Activated CD4-positive, alpha-beta T cell treated with anti-CD3 and anti-CD28 coated beads, Interleukin-2, amount 10 ng/mL, durations not matched to agents 7 days and 5 days (primary cell): ENCODE measurements at places on chromosomes 4 and X. TPM values are rescaled to one million over a fixed set of nuclear protein-coding genes. Genes with fewer than 3 reads are reported as not detected.

DNA sequence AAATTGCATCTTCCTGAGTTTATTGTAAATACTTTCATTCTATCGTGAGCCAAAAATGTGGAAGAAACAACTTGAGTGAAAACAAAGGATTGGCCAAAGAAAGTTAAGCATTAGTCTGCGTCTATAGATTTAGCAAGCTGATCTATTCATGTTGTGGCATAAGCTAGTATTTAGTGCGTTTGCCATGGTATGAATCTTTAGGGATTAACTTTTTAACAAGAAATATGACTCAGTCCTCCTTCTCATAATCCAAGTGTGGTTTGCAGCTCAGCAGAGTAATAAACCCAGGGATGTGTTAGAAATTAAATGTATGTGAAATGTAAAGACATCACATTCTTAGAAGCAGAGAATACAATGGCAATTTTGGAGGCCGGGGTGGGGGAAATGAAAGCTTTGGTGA is 1110.9 kb downstream of the NLGN4X start:
- DNase-seq = no peak
- no peaks in the 10 kb centered on the region for H3K4me1 ChIP-seq
- H3K4me3 ChIP-seq = no peak overlapping the region
- no peaks in the 10 kb centered on the region for H3K27me3 ChIP-seq
- H3K27ac ChIP-seq = no peak overlapping the region

DNA sequence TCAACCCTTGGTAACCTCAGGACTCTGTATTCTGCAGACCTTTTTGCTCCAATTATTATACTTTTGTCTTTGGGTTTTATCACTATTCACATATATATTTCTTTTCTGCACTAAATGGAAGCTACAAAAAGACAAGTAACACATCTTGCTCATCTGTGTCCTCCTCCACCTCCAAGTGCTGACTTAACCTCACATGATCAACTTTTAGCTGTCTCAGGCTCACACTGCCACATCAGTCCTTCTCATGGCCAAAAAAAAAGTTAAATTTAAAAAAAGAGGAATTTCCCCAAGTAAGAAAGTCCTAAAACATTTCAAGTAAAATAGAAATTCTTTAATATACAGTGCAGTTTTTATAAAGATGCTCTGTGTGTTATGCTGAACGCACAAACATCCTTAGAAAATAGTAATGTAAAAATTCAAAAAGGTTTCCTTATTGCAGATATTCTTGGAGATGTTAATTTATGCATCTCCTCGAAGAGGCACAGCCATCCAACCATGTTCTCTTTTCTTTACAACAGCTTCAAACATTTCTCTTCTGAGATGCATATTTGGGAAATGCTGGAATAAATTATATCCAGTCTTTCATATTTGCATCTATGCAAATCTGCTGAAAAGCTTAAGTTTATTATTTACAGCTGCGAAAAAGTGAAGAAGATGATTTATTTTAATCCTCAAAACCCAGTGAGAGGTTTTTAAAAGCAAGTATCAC is 37.6 kb downstream of the ARAP2 start:
- no peaks in the 10 kb centered on the region for H3K27me3 ChIP-seq
- H3K36me3 ChIP-seq = peaks cover 53% of the 10 kb centered on the region
- H3K27ac ChIP-seq = no peak overlapping the region
- peaks cover 36% of the 10 kb centered on the region for H3K4me1 ChIP-seq
- no peak for DNase-seq

GRCh38 chr4:79241846-79242245 is 84.0 kb downstream of the NAA11 start:
- peaks cover 2% of the 10 kb centered on the region for H3K27me3 ChIP-seq
- H3K36me3 ChIP-seq = no peaks in the 10 kb centered on the region
- DNase-seq = no peak

Gene OTUD6A
- not detected for total RNA-seq

Gene ITM2A
- 148 TPM for total RNA-seq

Gene DGAT2L6
- total RNA-seq = not detected

GRCh38 chr4:128606173-128606572 is 203.3 kb upstream of the JADE1 start:
- no peak for DNase-seq
- no peaks in the 10 kb centered on the region for H3K4me1 ChIP-seq
- no peak overlapping the region for H3K4me3 ChIP-seq
- H3K36me3 ChIP-seq = no peaks in the 10 kb centered on the region
- no peaks in the 10 kb centered on the region for H3K27me3 ChIP-seq

Gene ABCG2
- 1.4 TPM for total RNA-seq

Gene KCTD8
- total RNA-seq = not detected

Gene SMPX
- total RNA-seq = not detected

GRCh38 chr4:122764071-122764820 is 31.7 kb downstream of the BBS12 start:
- no peaks in the 10 kb centered on the region for H3K36me3 ChIP-seq
- H3K27me3 ChIP-seq = no peaks in the 10 kb centered on the region
- H3K4me3 ChIP-seq = no peak overlapping the region
- no peak for DNase-seq
- peaks cover 33% of the 10 kb centered on the region for H3K4me1 ChIP-seq

DNA sequence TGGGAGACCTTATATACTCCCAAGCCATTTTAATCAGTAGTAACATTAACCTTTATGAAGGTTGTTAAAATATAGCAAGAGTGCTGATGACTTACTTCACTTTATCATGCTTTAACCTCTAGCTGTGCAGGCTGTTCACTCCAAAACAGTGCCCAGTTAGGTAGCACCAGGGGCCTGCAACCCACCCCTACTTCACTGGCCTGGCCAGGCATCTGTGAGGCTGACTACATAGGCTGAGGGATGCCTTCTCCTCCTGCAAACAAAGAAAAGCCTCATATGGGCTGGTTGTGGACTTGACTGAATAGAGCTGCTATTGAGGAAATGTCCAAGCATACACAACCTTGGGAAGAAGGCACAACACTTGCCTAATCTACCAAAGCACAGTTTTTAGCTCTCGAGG is 172.8 kb downstream of the SHROOM3 start:
- H3K36me3 ChIP-seq = no peaks in the 10 kb centered on the region
- no peak overlapping the region for H3K4me3 ChIP-seq
- no peaks in the 10 kb centered on the region for H3K4me1 ChIP-seq
- H3K27ac ChIP-seq = no peak overlapping the region
- DNase-seq = no peak
- H3K27me3 ChIP-seq = peaks cover 4% of the 10 kb centered on the region

DNA sequence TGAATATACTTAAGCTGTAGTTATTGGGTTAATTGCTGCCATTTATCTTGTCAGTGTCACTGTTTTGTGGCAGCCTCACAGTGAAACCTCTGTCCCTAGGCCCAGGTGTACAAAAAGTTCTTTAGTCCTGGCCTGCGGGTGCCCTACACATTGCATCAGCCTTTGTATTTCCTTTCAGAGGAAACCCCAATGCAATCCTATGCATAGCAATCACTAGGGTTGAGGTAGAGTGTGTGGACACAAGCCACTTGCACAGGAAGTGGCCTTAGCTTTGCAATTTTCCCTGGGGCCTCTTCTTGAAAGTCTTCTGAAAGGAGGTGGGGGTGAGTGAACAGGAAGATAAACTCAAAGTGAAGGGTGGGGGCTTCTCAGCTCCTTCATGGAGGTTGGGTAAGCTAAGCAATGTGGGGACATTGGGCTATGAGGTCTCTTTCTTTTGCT is 27.8 kb downstream of the VSIG4 start:
- H3K36me3 ChIP-seq = peaks cover 9% of the 10 kb centered on the region
- no peak overlapping the region for H3K4me3 ChIP-seq
- H3K27me3 ChIP-seq = no peaks in the 10 kb centered on the region
- peak overlapping the region; percentile 74 for H3K27ac ChIP-seq
- DNase-seq = peak; percentile 46
- H3K4me1 ChIP-seq = peaks cover 66% of the 10 kb centered on the region

Gene MAGEA4
- not detected for total RNA-seq

DNA sequence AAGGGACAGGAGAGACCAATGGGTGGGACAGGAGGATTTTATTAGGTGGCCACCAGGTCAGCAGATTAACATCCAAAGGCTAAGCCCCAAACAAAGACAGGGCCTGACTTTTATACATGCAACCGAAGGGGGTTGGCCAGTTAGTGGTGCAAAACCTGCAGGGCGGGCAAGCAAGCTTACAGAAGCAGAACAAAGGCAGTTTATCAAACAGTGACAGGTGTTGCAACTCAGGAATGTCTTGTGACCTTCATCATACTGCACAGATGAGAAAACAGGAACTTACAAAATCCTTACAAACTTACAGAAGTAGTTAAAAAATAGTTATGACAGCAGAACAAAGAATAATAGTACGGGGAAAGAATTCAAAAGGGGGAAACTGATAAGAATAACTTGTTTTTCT is 708.1 kb downstream of the GLUD2 start:
- H3K4me3 ChIP-seq = no peak overlapping the region
- no peaks in the 10 kb centered on the region for H3K4me1 ChIP-seq
- no peak for DNase-seq
- H3K36me3 ChIP-seq = no peaks in the 10 kb centered on the region

Gene PAK3
- not detected for total RNA-seq

GRCh38 chr4:3009422-3009821 is 46.1 kb downstream of the GRK4 start:
- DNase-seq = peak; percentile 18
- no peak overlapping the region for H3K4me3 ChIP-seq
- no peaks in the 10 kb centered on the region for H3K27me3 ChIP-seq
- H3K27ac ChIP-seq = no peak overlapping the region

GRCh38 chr4:106546370-106546769 is 177.8 kb upstream of the GIMD1 start:
- H3K27me3 ChIP-seq = no peaks in the 10 kb centered on the region
- no peaks in the 10 kb centered on the region for H3K4me1 ChIP-seq
- no peak for DNase-seq
- H3K4me3 ChIP-seq = no peak overlapping the region
- H3K36me3 ChIP-seq = no peaks in the 10 kb centered on the region
- H3K27ac ChIP-seq = no peak overlapping the region

- H3K36me3 ChIP-seq = no peaks in the 10 kb centered on the region
- H3K4me1 ChIP-seq = peaks cover 2% of the 10 kb centered on the region
- H3K27ac ChIP-seq = no peak overlapping the region
- DNase-seq = no peak
- no peak overlapping the region for H3K4me3 ChIP-seq
These were observed 5.1 kb downstream of the HS6ST2 start for GRCh38 chrX:132953354-132953753.

- peak; percentile 70 for DNase-seq
- peak overlapping the region; percentile 64 for H3K4me3 ChIP-seq
- H3K27ac ChIP-seq = peak overlapping the region; percentile 95
- no peaks in the 10 kb centered on the region for H3K27me3 ChIP-seq
These were observed 571.1 kb upstream of the DIPK2B start for GRCh38 chrX:45771560-45772340.

DNA sequence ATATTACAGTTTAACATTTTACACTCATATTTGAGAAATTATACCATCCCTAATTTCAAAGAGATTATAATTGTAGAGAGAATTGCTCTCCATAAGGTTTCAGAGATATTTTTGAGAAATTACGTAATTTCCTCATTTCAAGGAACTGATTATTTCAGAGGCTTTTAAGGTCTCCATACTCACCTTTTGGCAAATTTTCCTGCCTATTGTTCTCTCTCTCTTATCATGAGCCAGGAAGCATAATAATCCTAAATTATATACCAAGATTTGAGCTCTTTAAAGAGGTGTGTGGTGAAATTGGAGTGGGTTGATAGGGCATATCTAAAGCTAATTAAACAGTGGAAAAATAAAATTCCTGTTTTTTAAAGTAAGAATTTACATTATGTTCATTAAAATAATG is 248.9 kb upstream of the FTHL17 start:
- no peaks in the 10 kb centered on the region for H3K27me3 ChIP-seq
- no peak overlapping the region for H3K27ac ChIP-seq
- no peak overlapping the region for H3K4me3 ChIP-seq

- no peak overlapping the region for H3K27ac ChIP-seq
- DNase-seq = no peak
- peaks cover under 1% of the 10 kb centered on the region for H3K27me3 ChIP-seq
- H3K4me1 ChIP-seq = peaks cover 24% of the 10 kb centered on the region
- H3K4me3 ChIP-seq = no peak overlapping the region
These were observed 137.1 kb downstream of the NDST3 start for GRCh38 chr4:118171381-118171780.

Gene MAML3
- 2.0 TPM for total RNA-seq

Gene NRK
- total RNA-seq = not detected

DNA sequence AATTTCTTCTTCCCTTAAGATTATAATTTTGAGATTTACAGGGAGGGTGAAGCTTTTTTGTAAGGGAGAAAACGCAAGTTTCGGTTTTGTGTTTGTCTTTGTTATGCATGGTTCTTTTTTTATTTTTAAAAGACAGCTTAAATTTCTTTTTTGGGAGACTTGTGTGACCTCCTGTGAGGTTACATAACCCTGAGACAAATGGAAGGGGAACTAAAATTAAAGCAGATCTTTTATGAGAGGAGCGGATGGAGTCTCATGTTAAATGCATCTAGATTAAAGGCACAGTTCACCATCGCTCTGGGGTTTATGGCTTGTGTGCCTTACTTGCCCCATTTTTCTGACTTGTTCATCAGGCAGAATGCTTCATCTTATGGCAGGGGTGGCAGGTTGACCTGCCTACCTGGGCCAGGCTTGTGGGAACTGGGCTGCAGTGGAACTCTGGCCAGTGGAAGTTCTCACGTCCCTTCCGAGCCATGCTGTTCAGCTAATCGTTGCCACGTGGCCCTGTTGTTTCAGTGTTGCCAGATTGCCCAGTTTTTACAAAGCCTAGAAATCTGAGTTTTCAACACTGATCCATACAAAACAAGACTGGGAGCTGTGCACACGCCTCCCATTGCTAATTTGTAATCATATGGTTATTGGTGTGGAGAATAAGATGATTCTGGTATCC is 291.8 kb downstream of the ARHGAP10 start:
- no peaks in the 10 kb centered on the region for H3K27me3 ChIP-seq
- peaks cover 1% of the 10 kb centered on the region for H3K36me3 ChIP-seq
- no peak overlapping the region for H3K27ac ChIP-seq
- H3K4me3 ChIP-seq = no peak overlapping the region
- DNase-seq = no peak

Gene GAGE12H
- not detected for total RNA-seq

- no peak overlapping the region for H3K27ac ChIP-seq
- DNase-seq = no peak
- H3K36me3 ChIP-seq = no peaks in the 10 kb centered on the region
- no peak overlapping the region for H3K4me3 ChIP-seq
These were observed 14.9 kb downstream of the GLUD2 start for GRCh38 chrX:121062289-121062688.

DNA sequence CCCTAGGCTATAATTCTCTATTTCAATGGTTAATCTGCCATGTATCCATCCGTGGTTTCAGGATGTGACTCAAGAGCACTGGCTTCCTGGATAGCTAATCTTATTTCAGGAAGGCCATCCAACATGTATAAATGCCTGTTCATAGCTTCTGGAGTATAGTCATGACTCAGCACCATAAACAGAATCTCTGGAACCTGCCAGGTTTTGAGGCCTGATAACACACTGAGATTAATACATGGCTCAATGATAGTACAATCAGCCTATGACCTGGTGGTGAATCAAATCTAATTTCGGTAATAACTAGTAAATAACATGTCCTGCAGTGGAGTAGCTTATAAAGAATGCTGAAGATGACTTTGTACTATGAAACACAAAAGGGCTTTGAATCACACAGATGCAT is 5.7 kb upstream of the IL13RA2 start:
- H3K4me3 ChIP-seq = no peak overlapping the region
- no peak overlapping the region for H3K27ac ChIP-seq
- no peaks in the 10 kb centered on the region for H3K36me3 ChIP-seq
- DNase-seq = no peak
- no peaks in the 10 kb centered on the region for H3K4me1 ChIP-seq
